ENCODE measurements at places on chromosomes 12 and 14.

- peak; percentile 49 for DNase-seq
Measured at GRCh38 chr14:30620178-30620577, 1.9 kb upstream of the SCFD1 start.

- no peak for DNase-seq
Measured at GRCh38 chr14:103517721-103518421, 4.8 kb downstream of the CKB start.

GRCh38 chr12:8048906-8049305, 16.4 kb downstream of the FOXJ2 start:
- no peak for DNase-seq

- DNase-seq: no peak
Measured at GRCh38 chr14:89957791-89958190, 2.1 kb downstream of the TDP1 start.

DNA sequence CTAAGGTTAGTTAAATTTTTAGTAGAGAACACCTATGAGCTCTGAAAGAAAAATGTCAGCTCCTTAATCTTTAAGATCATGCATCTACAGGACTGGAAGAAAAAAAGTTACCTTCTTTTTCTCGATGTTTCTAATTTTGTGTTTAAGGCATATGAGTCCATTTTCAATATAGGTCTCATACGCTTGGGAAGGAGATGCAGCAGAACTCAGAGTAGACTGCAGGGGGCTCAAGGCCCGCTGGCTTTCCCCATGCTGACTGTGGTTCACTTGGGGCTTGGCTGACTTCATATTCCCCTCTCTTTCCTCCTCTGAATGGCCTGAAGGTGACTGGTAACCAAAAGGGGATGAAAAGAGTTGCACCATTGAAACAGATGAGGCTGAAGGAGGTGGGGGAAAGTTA, 1.5 kb downstream of the CAPRIN2 start:
- peak; percentile 13 for DNase-seq

GRCh38 chr12:62799126-62799736, 135.7 kb downstream of the PPM1H start:
- peak; percentile 36 for DNase-seq

- no peak for DNase-seq
Measured at GRCh38 chr14:97760050-97760449, 962.9 kb downstream of the VRK1 start.

DNA sequence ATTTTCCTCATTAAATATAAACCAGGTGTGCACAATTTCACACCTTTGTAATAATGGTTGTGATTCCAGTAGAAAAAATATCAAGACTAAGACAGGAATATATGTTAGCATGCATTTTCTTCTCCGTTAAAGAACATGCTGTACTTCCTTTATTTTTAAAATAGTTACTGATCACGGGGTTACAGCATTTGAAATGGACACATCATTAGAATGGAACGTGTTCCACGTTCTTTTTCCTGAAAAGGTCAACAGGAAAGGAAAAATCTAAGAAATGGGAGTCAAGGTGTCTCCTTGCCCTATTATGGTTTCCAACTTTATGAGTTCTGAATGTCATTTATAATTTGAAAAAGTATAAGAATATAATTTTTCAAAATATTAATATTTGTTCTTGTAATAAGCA, 1325.7 kb downstream of the SLC16A7 start:
- DNase-seq: no peak

- peak; percentile 43 for DNase-seq
Measured at GRCh38 chr12:52903855-52904508, 894 bp downstream of the KRT8 start.

DNA sequence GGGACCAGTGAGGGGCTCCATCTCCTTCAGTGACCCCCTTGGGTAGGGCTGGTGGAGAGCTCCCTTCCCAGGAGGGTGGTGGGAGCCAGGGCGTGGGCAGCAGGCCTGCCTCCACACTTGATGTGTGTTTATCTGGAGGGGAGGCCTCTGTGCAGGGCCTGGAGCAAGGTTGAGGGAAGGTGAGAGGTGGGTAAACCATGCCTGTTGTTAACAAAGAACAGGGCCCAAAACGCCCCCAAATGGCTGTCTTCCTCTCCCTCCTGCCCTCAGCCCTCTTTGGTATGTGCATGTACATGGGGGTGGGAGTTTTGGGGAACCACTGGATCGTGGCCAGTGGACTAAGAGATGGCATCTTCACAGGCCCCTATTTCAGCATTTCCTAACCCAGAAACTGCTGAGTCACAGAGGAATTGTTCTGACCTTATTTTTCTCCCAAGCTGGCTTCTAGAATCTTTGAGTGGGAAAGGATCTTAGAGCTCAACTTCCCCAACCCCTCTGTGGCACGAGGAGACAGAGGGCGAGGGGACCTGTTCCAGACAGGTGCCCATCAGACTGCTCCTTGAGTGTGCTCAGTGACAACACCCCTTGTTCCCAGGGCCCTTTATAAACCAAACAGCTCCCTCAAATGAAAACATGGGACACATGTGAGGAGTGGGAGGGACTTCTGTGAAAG, 3.6 kb downstream of the SLC48A1 start:
- no peak for DNase-seq

DNA sequence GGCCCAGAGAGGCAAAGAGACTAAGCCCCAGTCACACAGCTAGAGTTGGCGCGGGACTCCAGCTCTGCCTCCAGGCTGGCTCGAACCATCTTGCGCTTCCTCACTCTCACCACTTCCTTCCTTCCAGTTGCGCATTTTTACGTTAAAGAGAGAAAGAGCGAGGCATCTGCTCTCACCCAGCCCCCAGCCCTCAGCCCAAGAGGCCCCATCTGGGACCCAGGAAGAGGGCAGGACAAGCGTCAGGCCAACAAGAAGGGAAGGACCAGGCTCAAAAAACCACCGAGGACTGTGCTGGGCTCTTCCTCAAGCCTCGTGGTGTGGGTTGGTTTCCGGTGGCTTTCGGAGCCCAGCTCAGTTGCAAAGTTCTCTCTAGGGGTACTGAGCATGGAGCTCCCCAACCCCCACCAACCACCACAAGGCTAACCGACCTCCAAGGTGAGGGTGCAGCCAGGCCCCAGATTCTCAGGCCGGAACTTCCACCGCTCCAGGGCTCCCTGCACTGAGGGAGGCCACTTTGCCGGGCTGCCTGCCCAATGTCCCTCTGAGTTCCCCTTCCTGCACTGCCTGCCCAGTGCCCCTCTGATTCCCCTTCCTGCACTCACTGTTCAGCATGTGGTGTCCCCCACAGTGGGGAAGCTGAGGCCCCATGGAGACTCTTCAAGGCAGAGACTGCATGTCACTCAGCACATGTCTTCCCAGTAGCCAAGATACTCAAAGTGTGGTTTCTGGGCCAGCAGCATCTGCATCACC, 35.9 kb downstream of the TESC start:
- DNase-seq: no peak
